ENCODE measurements at places on chromosomes 5 and 9.

DNA sequence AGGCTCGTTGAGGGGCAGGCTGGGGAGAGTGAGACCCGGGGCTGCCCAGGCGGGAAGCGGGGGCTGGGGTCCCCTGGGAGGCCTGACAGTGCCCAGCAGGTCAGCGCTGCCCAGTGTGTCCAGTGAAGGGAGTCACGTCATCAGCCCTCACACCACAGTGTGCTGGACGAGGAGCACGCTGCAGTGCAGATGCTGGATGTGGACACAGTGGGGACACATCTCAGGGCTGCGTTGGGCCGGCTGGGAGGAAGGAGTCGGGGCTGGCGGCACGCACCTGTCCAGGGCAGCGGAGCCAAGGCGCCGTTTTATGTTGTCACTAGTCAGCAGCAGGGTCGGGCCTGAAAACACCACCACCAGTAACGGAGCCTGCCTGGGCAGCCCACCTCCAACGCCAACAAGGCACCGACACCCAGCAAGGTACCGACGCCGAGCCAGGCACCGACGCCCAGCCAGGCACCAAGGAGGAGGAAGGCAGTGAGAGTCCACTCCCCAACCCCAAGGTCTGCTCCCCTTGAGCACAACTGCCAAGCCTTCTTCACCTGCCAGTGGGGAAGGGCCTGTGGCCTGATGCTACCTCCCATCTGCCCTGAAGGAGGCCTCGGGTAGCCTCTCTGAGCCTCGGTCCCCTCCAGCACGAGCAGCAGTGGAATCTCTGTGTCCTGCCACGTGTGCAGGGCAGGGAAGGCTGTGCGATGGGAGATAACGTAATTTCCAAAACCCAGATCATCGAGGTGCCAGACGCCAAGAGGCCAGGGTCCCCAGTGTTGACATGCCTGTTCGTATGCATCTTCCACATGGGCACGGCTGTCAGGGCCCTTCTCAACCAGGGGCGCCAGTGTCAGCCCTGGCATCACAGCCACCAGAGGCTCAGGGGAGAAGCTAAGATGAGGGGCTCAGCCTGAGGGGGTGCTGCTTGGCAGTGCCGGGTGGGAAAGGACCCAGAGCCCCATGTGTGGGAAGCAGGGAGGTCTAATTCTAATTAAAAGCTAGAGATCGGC, 21.9 kb upstream of the NSMF start:
- no peak for DNase-seq

GRCh38 chr9:115672477-115673316, 480.9 kb upstream of the PAPPA start:
- no peak for DNase-seq

DNA sequence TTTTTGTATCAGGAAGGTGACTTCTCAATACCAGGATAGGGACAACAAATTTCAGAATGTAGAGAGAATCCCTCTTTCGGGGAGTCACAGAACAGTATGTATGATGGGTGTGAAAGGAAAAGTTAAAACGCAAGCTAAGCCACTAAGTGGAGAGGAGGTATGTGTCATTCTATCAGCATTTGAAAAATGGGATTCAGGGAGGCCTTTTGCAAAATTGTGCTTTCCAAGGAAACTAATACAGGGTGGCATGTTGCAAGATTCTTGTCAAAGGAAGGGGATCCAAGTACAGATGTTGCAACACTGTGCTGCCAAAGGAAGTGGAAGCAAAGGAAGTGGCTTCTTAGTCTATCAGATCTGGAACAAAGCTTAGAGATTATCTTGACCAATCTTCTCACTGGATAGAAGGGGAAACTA, 12.6 kb upstream of the TNIP1 start:
- DNase-seq = no peak

DNA sequence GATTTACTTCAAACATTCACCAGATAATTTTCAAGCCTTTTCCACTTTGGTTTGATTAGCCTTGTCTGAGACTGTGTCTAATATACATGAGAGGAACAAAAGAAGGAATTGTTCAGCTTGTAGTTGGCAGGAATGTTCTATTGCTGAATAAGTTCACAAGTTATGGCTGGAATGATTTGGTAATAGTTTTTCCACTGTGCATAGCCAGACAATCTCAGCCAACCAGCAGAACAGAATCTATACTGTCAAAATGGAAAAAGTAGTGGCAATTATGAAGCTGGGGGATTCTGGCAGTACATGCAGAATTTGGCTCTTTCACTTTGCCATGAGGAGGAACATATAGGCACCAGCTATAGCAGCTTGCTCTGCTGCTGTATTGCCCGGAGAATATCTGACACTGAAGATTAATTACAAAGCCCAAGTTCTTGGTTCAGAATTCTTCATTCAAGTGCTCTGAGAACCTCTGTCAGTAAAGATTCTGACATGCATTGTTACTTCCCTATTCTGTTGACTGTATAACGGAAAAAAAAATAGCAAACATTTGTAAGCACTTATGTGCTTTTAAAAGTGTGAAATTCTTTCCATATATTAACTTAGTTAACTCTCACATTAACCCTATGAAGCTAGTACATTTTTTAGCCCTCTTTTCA, 150.6 kb downstream of the PRR16 start:
- no peak for DNase-seq

DNA sequence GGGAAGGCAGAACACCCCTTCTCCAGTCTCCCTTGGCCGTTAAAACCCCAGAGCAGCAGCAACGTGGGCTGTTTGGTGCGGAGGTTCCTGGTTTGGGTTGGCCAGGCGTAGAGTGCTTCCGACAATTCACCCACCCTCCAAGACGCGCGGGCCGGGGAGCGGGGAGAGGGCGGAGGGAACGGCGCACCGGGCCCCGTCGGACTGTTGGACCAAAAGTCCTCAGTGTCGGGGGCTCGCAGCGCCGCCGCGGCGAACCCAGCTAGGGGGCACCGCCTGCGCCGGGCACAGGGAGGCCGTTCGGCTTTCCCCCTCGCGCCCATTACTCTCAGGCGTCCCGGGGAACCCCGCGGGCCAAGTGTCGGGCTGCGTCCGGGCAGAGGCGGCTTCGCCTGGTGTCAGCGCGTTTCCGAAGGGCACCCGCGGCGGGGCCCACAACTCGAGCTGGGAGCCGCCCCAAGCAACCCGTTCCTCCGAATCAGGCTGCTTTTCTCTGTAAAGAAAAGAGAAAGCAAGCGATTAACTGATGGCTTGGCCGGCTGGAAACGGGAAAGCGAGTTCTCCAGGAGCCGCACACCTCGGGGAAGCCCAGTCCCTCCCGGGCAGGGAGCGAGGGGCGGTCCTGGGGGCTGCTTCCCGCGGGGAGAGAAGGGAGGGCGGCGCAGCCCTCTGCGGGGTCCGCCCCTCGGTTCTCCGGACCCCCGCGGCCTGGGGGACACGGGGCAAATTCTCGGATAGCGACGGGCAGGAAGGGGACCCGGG, 145.5 kb downstream of the ERCC6L2 start:
- DNase-seq = no peak

DNA sequence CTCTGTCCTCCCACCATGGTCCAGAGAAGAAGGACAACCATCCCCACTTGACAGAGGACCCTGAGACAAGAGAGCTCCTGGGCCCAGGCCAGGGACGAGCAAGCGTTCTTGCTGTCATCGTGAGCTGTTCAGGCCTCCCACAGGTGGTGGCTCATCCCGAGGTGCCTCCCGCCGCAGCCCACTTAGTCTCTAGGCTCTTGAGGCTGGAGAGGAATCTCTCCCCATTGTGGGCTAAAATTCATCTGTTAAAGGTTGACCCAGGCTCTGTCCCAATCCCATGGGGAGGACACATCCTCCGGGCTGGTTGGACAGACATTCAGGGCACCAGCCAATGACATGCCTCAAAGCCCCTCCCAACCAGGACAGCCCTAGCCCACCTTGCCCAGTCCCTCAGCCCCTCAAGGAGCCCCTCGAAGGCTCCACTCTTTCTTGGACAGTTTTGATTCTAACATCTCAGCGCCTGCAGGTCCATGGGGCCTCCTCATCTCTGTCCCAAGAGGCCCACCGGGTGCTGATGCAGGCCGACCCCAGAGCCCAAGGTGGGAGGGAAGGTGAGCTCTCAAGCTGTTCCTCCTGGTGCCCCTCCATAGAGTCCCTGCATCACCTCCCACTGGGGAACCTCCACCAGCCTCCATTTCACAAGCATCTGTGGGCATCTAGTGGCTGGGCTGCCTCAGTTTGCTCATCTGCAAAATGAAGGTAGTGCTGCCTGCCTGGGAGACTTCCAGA, 52.9 kb downstream of the BARX1 start:
- DNase-seq = no peak

- DNase-seq = no peak
These were observed 18.1 kb downstream of the KDM3B start for GRCh38 chr5:138370537-138370936.

DNA sequence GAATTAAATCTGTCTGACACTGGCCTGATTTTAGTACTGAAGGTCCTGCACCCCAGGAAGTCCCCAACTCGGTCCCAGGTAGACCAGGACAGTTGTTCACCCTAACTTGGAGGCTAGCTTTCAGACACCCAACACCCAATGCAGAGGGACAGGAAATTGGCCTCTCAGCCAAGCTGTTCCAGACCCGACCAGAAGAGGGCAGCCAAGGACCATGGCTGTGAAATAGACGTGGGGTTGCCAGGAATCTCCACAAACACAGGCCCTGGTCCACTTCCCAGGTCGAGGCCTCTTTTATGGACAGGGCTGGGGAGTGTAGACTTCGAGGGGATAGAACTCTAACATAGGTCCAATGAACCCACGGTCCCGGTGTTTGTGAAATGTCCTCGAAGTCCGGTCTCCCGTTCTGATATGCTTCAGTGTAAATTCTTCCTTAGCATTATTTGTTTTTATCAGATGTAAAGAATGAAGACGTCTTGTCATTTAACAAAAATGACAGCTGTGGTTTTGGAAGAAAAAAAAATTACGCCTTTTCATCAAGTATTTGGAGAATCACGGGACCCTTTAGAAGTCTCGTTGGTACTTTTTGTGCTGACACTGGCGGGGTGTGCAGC, 260.3 kb upstream of the ADAMTS16 start:
- DNase-seq = peak; percentile 36

GRCh38 chr9:128120061-128120740, 7.3 kb downstream of the PTGES2 start:
- DNase-seq = no peak

- DNase-seq = no peak
These were observed 4.0 kb downstream of the TTLL11 start for GRCh38 chr9:122088880-122089706.

GRCh38 chr9:84670138-84671041, 861 bp downstream of the NTRK2 start:
- peak; percentile 58 for DNase-seq

GRCh38 chr5:55136521-55136920, 23.4 kb upstream of the GPX8 start:
- no peak for DNase-seq

DNA sequence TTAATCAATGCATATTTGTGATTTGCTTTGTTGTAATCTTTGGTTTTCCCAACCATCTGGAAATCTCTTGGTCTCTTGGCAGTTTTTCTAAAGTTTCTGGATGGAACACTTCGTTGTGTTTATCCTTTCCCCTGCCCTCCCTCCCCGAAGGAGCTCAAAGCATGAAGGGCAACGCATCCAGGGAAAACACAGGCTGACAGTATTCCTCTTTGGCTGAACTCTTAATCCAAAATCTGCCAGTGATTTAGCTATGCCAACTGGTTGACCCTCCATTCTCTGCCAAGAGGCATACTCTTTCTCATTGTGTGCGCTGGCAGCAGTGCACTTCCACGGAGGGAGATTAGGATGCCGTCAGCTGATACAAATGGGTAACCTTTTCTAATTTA, 20.5 kb downstream of the ZBTB34 start:
- peak; percentile 21 for DNase-seq

GRCh38 chr9:72894342-72894741, 58.5 kb downstream of the ALDH1A1 start:
- no peak for DNase-seq

GRCh38 chr9:132927704-132928103, 16.7 kb downstream of the TSC1 start:
- DNase-seq = no peak

GRCh38 chr5:91955610-91956009, 572.5 kb upstream of the ARRDC3 start:
- no peak for DNase-seq

GRCh38 chr5:58275516-58275915, 184.4 kb downstream of the PLK2 start:
- no peak for DNase-seq

DNA sequence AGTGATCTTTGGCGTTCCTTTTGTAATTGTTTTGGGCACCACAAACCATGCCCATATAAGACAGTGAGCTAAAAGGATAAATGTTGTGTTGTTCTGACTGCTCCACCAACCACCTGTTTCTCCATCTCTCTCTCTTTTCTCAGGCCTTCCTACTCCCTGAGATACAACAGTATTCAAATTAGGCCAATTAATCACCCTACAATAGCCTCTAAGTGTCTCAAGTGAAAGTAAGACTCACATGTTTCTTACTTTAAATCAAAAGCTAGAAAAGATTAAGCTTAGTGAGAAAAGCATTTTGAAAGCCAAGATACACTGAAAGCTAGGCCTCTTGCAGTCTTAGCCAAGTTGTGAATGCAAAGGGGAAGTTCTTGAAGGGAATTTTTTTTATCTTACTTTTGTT, 268.8 kb upstream of the NREP start:
- no peak for DNase-seq

- no peak for DNase-seq
These were observed 28.4 kb upstream of the SPATA31C2 start for GRCh38 chr9:88166660-88167059.

- no peak for DNase-seq
These were observed 47.3 kb downstream of the TMEM167A start for GRCh38 chr5:83029912-83030311.

DNA sequence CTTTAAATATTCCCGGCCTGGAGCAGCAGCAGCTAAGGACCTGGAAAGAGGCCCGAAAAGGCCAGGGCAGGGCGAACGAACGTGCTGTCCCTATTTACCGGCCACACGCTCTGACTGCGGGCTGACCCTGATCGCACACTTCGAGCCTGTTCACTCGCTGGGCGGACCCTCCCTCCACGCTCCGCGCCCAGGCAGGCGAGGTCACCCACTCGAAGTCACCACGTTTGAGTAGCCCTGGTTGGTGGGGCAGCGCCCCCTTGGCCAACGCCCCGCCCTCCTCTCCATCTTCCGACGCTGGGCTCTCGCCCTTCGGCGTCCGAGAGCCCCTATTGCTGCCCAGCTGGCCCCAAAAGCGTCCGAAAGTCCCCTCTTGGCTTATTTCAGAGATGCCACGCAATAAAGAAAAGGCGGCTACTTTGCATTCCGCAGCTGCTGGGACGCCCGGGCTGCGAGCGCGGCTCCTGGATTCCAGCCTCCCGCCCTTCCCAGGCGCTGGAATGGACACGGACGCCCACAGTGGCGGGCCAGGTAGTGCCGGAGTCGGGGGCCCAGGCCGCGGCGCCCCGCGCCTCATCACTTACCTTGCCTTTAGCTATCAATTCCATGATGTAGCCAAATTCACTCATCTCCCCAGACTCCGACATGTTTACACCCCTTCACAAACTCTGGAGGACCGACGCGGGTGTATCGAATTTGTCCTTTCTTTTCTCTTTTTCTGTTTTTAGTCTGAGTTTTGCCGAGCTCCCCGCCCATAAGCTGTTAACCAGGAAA, 9.9 kb upstream of the TRIM36 start:
- DNase-seq = no peak

DNA sequence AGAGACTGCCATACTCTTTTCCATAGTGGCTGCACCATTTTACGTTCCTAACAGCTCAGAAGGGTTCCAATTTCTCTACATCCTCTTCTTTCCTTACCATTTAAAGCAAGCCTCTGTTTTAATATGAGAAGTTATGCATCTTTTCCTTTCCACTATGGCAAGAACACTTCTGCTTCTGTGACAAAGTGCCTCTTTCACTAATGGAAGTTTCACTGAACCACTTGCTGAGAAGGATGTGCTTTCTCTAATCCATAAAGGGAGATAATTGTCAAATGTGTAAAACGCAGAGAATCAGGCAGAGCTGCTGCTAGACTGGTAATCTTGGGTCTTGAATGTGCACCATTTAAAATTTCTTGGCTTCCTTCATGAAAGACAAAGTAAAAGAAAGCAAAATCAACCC, 131.6 kb downstream of the PJA2 start:
- no peak for DNase-seq
